ENCODE measurements at places on chromosomes 5 and 9.

GRCh38 chr5:34930462-34930844, 1.1 kb downstream of the DNAJC21 start:
- no peak for DNase-seq

- DNase-seq, result no peak
Observed at GRCh38 chr5:60809891-60810425, 34.1 kb downstream of the ELOVL7 start.

DNA sequence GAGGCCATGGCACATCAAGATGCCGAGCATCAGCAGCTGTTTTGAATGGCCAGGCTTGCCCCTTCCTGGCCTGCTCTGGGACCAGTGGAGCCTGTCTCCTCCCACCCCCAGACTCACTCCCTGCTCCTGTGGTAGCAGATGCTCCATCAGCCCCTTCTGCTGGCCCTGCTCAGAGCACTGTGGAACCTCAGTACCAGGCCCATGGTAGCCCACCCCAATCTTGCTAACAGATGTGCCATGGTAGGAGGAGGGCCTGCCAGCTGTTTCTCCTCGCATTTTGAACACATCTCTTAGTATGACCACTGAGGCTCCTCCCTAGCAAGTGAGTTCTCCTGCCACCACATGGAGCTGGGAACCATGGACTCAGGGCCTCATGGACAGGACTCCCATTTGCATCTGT, 29.5 kb downstream of the COL27A1 start:
- no peak for DNase-seq

DNA sequence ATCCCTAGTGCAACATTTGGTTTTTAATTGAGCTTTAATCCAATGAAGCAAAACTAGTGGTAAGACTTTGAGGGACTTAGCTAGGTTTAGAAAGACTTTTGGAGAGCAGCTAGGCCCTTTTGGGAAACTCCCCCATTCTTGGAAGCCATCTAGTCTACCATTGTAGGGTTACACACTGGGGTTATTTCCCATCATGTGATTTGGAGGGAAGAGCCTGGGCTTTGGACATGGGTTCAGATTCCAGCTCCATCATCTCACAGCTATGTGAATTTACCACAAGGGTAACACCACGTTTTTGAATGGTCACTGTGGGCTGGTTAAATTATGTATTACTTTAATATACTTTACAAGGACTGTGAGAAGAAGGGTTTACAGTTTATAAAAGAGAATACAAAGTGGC, 18.3 kb upstream of the TNFSF15 start:
- no peak for DNase-seq

GRCh38 chr9:93048566-93049448, 9.7 kb upstream of the SUSD3 start:
- DNase-seq, result peak; percentile 26

GRCh38 chr5:109062664-109063063, 315.0 kb downstream of the FER start:
- no peak for DNase-seq

All from mucosa of descending colon (tissue), 3 donors.